ENCODE measurements at places on chromosomes 13 and 19.
A peak's percentile ranks its signal among the peaks of the same experiment; 100 is the strongest.

DNA sequence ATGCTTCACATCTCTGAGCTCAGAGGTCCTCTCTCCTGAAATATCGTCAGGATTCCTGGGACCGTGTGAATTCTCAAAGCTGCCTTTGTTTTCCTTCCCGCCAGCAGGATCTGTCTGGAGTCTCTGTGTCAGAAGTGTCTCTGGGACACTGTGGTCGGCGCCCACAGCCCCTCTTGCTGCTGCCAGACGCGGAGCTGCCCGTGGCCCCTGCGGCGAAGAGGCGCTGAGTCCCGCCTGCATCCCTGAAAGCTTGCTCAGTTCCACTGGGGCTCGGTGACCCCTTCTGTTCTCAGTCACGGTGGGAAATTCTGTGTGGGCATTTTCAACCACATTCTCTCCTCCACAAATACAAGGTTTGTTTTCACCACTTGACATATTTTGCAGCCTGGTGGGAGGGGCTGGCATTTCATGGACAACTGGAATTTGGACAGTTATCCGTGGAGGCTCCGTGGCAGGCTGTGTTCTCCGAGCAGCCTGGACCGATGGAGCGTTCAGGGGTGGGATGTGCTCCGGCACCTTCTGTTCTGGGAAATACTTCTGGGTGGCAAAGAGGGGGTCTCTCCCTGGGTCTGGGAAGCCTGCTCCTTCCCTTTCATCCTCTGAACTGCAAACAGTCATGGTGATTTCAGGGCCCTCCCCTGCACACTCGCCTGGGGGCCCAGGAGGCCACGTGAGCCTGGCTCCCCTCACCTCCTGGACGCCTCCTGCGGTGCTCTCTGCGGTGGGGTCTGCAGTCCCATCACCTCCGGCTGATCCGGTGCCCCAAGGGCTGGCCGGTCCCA lies 42.6 kb upstream of the GRTP1 start:
- no peak for DNase-seq

GRCh38 chr19:8659905-8660304 lies 29.5 kb downstream of the NFILZ start:
- DNase-seq, result no peak

DNA sequence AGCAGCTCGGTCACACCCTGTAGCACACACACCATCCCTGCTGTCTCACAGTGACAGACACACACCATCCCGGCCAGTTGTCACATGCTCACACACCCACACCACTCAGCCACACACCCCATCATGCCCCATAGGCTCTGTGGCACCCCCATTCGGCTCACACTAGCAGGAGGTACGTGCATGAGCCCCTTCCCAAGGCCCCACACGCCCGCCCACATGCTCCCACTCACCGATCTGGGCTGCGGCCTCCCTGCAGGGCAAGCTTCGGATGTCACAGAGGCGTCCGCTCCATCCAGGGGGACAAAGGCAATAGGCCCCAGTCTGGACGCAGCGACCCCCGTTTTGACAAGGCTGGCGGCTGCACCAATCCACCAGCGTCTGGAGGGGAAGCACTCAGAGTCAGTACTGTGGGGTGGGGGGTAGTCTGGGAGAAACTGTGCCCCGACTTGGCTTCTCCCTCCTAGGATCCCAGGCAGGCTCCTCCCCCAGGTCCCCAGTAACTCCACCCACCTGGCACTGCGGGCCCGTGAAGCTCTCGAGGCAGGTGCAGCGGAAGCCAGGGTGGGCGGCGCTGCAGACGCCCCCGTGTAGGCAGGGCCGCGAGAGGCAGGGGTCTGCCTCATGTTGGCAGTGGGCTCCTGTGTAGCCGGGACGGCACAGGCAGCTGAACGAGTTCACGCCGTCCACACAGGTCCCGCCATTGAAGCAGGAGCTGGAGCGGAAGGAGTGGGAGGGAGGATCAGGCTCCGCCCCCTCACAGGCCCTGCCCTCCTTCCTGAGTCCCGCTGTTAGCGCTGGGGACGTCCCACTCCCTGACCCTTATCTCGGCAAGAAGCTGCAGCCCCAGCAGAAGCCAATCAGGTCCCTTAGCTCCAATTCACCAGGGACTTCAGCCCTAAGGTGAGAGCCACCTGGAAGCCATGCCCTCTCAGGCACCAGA lies 20.1 kb downstream of the NOTCH3 start:
- no peak for DNase-seq

- DNase-seq, result no peak
Observed at GRCh38 chr19:2724148-2724557, 3.0 kb upstream of the DIRAS1 start.

- DNase-seq, result no peak
Observed at GRCh38 chr19:17074634-17075034, 618 bp downstream of the HAUS8 start.

GRCh38 chr19:34502582-34503411 lies 21.2 kb downstream of the WTIP start:
- no peak for DNase-seq

DNA sequence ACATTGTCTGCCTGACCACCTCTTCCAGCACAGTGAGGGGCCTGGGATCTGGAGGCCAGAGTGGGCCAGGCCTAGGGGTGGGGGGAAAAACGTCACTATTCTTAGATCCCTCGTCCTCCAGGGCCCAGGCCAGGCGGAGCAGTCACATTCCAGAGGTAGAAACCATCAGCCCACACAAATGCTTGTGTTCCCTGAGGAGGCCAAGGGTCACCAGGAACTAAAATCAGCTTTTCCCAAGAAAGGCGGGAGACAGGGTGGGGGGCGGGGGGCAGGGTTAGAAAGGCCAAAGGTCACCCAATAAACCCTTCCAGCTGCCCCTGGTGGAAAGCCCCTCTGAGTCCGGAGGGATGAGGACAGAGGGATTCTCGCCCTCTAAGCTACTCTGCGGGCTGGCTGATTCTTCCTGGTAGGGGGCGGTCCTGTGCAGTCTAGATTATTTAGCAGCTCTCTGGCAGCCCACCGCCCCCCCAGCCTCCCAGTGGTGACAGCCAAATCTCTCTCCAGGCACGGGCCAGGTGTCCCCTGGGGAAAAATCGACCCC lies 23.5 kb upstream of the CCL25 start:
- peak; percentile 12 for DNase-seq

DNA sequence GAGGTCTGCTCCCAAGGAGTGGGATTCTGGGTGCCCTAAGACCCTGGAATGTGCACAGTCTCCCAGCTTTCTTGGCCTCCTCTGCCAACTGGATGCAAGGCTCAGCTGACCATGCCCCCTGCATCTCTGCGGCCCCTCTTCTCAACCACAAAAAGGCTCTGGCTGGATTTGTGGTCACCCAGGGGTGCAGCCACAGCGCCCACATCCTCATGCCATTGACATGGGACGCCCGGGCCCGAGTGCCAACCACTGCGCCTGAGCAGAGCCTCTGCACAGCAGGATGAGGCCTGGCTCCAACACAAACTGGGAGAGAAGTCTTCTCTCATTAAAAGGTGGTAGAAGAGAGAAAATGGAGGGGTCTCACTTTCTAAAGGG lies 103.5 kb downstream of the FOXO1 start:
- no peak for DNase-seq

DNA sequence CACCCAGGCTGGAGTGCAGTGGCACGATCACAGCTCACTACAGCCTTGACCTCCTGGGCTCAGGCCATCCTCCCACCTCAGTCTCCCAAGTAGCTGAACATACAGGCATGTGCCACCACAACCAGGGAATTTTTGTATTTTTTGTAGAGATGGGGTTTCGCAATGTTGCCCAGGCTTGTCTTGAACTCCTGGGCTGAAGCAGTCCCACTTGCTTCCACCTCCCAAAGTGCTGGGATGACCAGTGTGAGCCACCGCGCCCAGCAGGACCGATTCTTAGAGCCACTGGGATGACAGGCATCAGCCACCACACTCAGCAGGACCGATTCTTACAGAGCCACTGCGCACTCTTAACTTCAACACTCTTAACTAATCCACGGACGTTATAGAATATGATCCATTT lies 54.9 kb upstream of the RANBP3 start:
- DNase-seq, result no peak

DNA sequence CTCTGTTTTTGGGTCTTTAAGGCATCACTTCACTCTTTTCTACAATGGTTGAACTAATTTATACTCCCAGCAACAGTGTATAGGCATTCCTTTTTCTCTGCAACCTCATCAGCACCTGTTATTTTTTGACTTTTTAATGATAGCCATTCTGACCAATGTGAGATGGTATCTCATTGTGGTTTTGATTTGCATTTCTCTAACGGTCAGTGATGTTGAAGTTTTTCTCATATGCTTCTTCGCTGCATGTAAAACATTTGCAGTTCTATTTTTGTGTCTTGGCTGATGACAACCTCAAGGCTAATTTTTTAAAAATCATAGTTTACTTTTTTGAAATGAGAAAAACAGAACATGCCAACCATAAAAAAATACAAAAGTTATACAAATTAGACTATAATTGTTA lies 258.2 kb upstream of the EDNRB start:
- DNase-seq, result no peak

GRCh38 chr19:6221878-6222746 lies 57.7 kb downstream of the MLLT1 start:
- no peak for DNase-seq

- no peak for DNase-seq
Observed at GRCh38 chr13:110131424-110131823, 175.5 kb downstream of the COL4A1 start.

DNA sequence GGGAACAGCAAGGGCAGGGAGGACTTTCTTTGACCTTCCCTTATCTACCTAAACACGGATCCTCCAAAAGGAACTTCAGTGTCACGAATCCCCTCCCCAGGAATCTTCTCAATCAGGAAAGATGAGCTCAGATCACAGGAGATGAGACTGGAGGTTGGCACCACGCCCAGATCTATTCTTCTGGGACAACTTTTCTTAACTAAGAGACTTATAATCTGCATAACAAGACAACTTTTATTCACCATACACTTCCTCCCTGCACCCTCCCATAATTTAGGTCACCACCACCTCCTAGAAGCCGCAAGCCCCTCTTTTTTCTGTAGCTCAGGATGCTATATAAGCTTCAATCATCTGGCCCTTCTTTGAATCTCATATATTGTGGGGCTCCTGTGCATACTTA lies 19.2 kb upstream of the AKT2 start:
- no peak for DNase-seq

- DNase-seq, result peak; percentile 76
Observed at GRCh38 chr13:22114630-22115311, 443.9 kb downstream of the FGF9 start.

DNA sequence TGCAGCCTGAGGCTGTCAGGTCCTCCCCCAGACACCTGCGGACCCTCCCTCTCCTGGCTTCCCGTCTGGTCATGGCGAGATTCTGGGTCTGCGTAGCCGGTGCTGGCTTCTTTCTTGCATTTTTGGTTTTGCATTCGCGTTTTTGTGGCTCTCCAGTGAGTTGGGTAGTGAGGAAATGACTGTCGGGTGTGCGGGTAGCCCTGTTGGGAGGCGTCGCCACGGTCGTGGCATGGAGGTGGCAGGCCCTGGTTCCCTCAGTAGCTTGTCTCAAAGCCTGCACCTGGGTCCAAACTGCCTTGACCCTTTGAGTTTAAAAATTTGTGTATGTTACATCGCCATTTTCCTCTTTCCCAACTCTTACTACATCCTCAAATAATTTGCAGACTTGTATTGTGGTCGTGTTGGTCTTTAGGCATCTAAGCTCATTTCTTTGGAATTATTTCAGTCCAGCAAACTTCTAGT lies 344 bp downstream of the NHLRC3 start:
- DNase-seq, result peak; percentile 30

DNA sequence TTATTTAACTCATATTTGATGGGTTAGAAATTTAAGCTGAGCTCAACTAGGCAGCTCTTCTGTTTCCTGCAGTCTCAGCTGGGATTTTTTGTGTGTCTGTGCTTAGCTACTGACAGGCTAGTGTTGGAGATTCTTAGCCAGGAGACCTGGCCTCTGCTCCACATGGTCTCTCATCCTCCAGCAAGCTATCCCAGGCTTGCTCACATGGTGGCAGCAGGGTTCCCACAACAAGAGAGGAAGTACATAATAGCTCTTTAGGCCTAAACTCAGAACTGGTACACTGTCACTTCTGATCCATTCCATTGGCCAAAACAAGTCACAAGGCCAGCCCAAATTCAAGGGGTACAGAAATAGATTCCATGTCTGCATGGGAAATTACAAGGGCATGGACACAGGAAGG lies 406.2 kb downstream of the SUCLA2 start:
- peak; percentile 18 for DNase-seq
